ENCODE measurements at places on chromosomes 2 and 18.

- DNase-seq, result no peak
These were observed 44.3 kb downstream of the CCDC148 start for GRCh38 chr2:158412206-158412605.

GRCh38 chr18:38427234-38427633, 861.6 kb upstream of the CELF4 start:
- DNase-seq, result no peak

GRCh38 chr2:128497461-128497860, 178.8 kb upstream of the HS6ST1 start:
- DNase-seq, result no peak

DNA sequence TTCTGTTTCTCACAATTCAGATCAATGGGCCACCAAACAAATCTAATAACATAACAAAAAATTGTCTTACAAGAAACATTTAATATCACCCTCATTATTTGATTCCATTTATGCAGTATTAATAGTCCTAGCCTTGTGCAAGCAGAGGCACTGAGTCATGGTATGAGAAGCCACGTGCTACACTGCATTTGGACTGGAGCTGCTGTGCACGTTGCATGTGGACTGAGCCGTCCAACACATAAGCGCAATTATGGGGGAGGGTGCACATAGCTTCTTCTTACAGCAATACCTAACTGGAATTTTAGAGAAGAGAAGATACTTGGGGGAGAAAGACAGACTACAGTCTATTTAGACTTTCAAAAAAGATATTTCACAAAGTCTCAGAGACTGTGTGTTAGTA, 329.6 kb upstream of the ID2 start:
- no peak for DNase-seq

DNA sequence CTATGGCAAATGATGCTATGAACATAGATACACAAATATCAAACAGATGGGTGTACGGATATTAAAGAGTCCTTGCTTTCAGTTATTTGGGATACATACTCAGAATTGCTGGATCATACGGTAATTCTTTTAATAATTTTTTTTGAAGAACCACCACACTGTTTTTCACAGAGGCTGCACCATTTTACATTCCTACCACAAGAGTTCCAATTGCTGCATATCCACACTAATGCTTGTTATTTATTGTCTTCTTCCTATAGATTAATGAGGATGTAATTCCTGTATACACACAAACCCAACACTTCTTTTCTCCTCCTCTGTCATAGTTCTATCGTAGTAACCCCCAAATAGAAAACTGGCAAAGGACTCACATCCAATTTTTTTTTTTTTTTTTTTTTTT, 21.7 kb downstream of the CD302 start:
- DNase-seq, result no peak

GRCh38 chr18:57080479-57080878, 66.4 kb upstream of the BOD1L2 start:
- DNase-seq, result no peak

DNA sequence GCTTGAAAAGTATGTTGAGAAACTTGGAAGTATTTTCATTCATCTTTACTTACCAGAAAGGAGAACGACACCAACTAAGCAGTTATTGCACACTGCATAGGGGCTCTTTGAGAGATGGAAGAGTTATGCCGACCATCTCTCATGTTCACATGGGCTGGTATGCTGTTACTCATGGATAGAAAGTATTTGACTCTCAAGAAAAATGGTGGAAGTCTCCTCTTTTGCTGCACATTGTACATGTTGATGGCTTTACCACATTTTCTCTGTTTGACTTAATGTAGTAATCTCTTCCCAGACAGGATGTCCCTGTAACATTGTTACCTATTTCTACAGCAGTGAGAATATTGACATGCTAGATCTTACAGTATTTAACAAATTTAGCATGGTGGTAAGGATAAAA, 23.2 kb downstream of the CAB39 start:
- DNase-seq, result no peak

GRCh38 chr2:226773291-226773690, 26.3 kb downstream of the IRS1 start:
- DNase-seq, result no peak

- DNase-seq, result peak; percentile 25
These were observed 196.9 kb downstream of the HAUS1 start for GRCh38 chr18:46301081-46301480.

- no peak for DNase-seq
These were observed 464.5 kb downstream of the IRS1 start for GRCh38 chr2:226334981-226335720.

DNA sequence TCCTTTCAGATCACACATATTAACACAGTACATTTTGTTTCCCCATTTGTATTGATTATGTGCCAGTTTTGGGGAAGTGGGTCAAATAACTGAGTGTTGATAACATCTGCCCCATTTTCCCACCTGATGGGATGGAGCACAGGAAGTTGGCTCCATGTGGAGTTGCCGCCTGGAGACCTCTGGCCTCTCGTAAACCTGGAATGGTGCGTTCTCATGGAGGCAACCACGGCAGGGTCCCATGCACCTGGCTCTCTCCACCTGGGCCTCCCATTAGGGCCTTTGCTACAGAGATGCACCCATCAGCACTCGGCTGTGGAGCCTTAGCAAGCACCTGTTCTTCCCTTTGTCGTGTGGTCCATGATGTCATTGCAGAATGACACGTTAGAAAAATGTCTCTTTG, 130.6 kb downstream of the MBP start:
- DNase-seq, result no peak

DNA sequence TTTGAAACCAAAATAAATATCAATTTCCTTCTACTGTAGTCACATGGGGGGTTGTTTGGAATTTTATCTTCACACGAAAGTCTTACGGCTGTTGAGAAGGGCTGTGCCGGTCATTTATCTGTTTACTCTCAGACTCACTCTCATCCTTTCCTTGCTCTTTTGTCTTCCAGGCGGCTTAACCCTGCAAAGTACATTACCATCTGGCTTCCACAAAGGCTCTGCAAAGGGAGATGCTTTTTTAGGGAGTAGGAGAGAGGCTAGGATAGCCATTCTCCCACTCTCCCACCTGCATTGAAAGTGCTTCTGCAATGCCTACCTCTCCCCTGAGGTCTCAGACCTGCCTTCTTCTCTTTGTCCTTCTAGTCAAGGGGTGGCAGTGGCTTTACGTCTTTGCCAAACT, 247.6 kb downstream of the MEIS1 start:
- DNase-seq, result no peak

DNA sequence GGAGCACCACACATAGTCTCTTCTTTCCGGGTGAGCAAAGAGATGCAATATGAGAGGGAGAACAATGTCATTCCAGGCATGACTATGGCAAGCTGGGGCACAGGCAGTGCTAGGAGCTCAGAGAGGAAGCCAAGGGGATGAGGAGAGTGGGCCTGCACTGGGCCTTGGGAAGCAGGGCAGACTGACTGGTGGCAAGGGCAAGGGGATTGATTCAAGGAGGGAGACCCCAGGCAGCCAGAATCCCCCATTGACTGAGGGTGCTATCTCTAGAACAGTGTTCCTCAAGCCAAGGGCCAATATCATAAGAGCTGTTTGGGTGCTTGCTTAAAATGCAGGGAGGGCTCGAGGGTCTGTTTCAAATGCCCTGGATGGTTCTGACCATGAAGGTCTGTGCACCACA, 36.1 kb downstream of the MARCO start:
- no peak for DNase-seq

DNA sequence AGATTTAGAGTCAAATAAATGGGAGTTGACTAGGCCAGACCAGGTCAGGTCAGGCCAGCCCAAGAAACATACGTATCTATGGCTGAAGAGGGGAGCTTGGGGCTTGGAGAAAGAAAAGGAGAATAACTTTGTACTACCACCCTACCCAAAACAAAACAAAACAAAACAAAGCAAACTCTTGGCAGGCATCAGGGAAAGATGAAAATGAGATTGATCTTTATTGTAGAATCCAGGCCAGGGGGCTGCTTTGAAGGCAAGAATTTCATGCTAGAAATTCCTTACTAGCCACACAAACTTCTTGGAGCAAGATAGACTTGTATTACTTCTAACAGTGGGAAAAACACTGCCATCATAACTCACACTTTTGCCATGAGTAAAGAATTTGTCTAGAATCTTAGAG, 26.2 kb downstream of the QPCT start:
- no peak for DNase-seq

DNA sequence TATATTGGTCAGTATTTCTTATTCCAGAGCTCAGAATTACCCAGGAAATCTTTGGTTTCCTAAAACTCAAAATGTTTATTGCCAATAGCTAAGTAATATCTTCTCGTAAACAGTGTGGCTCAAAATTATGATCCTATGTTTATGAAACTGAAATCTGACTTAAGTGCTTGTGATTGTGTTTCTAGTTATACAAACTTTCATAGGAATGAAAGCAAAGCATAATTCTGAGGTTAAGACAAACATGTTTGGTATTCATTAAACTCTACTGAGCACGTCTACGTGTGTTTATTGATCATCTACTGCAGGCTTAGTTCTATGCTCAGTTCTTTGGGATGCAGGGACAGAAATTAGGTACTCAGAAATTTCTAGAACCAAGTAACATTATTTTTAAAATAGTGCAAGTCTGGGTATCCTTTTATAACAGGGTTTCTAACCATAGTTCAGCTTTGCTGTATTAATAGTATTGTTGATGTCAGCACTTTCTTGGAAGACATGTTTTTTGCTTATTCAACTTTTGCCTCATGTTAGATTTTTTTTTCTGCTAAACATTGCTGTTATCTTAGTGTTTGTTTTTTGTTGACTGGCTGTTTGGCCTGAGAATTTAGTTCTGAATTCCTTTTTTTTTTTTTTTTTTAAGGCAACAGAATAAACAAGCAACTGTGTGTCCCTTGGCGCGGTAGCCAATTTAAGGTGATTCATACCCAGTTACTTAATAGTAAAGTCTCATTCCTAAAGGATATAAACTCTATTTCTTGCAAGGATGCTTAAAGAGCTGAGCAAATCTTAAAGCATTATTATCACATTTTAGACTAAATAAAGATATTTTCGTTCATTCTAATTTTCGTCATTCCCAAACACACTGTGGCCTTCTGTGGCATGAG, 31.3 kb downstream of the PTPRM start:
- DNase-seq, result no peak

DNA sequence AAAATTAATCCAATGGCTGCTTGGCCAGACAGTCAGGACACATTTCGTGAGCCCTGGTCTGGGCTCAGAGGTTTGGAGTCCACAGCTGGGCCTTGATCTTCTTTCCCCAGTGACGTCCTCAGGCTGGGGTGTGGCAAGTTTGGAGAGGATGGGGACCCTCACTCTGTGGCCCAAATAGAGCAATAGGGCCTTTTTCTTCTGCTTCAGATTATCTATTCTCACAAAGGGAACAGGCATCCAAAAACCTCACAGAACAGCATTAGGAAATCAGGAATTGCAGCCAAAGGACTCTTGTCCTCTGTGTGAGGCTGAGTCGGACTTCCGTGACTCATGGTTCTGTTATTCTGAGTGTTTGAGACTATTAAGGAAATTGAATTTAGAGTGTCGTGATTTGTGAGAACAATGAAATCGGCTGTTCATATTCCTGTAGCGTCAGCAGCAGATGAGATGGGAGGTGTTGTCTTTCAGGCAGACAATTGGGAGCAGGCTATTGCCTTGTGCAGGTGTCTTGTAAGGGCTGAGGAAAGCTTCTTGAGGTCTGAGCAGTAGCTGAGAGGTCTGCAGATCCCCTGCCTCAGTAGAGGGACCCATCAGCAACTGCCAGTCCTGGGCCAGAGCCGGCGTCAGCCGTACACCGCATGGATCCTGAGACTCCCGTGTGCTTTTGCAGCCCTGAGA, 113.8 kb downstream of the SH3RF3 start:
- peak; percentile 50 for DNase-seq

Data from Ammon's horn (tissue), 1 donor.